ENCODE measurements at places on chromosomes 2 and 18.

GRCh38 chr2:54574107-54574859 is 118.2 kb downstream of the SPTBN1 start:
- DNase-seq: no peak

DNA sequence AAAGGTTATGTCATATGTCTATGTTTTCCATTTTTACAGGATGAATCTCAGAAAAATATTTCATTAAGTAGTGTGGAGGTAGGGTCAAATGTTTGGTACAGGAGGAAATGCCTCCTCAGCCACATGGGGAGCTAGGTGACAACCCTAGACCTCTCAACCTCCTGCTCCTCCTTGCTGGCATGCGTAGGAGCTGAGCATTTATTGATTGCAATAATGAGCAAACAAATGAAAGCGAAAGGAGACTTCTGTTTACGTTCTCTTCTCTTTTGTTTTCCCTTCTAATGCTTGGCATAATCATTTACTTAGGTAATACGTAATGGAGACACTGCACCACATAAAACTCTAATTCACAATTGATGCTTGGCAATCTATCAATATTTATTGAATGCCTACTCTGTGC is 95.1 kb upstream of the CCBE1 start:
- no peak for DNase-seq

- no peak for DNase-seq
Measured at GRCh38 chr2:223486751-223487150, 115.4 kb downstream of the SCG2 start.

- no peak for DNase-seq
Measured at GRCh38 chr2:8015848-8016600, 665.8 kb upstream of the ID2 start.

GRCh38 chr18:48292229-48292628 is 117.0 kb downstream of the ZBTB7C start:
- DNase-seq: no peak

DNA sequence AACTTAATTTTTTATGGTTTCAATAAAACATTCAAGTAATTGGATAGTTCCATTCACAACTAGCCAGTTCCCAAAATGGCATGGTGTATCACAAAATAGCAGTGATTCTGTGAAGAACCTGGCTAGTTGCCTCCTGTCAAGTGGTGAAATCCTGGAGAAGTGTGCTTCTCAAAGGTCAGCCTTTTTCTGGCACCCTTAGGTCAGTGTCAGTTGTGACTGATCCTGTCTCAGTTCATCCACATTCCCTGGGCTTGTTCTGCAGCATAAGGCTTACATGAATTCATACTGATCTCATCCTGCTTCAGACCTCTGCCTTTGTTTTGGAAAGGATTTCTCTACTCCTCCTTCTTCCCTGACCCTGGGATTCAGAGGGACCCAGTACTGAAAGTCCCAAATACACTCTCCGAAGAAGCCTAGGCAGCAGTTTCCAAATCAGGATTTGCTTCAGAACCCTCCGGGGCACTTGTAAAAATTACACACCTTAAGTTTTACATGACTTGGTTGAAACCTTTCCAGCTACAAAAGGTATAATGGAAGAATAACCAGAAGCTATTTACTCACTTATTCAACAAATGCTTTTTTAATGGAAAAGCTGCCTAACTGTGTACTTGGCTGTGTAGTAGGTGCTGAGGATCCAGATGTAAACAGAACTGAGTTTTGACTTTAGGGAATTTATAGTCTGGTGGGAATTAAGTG is 11.0 kb downstream of the MAP3K20 start:
- DNase-seq: no peak

- no peak for DNase-seq
Measured at GRCh38 chr2:13654416-13654815, 937.7 kb downstream of the TRIB2 start.

DNA sequence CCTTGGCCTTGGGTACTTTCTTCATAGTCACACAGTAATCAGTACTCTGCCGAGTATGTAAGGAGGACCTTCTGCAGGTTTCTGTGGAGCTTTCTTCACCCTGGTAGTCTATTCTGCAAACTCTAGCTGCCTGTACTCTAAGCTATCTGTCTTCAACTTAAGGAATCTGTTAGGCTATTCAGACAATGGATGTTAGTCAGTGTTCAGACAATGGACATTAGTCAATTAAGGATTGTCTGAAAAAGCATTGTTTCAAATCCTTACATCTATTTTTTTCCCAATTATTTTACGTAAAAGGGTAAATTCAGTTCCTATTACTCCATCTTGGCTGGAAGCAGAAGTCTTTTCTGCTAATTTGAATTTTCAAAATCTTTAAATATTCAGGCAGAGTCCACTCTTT is 75.7 kb downstream of the WDR7 start:
- no peak for DNase-seq

- DNase-seq: no peak
Measured at GRCh38 chr2:225543626-225544025, 144.1 kb downstream of the NYAP2 start.

GRCh38 chr18:6782861-6783260 is 53.3 kb downstream of the ARHGAP28 start:
- DNase-seq: no peak

DNA sequence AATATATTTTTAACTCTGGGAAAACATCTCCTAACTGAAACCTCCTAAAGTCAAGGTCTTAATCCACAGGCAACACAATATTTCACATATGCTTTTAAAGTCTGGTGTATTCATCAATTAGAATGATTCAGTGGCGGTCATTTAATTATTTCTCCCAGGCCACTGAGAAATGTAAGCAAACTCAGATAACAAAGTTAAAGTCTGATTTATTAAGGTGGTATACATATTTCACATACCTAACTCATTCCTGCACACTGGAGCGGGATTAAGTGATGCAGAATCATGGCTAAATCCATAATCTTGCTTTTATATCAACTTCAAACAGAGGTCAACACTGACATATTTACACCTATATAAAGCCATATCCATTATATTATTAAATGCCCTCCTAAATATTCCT is 43.7 kb downstream of the FRZB start:
- no peak for DNase-seq

DNA sequence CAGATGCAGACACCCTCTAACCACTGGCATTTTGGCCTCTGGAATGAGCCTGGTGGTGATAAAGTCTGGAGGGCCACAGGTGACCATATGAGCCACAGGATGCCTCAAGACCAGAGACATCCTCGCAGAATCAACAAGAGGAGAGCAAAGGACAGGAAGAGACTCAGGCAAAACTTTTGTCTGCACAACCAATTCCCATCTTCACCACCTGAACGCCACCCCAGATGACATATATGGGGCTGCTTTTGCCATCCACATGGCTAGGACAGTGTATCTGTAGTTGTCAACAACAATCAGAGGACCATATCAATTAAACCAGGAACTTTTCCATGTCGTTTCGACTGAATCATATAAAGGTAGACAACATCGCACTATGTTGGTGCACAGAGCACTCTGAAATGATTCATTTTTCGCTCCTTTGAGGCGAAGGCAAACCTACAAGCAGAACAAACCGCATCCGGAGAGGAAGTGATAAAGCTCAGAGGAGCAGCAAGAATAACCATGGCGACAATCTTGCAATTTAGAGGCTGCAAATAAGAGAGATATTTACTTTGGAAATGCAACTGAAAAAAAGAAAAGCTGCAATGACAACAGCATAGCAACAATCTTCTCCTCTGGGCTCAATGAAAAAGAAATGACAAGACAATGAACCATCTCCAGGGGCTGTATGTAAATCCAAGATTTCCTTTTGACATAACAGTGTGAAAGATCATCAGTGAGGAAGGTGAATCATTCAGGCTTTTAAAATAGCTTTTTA is 204.5 kb downstream of the ARL4C start:
- DNase-seq: no peak

GRCh38 chr18:22136395-22136794 is 33.0 kb upstream of the GATA6 start:
- DNase-seq: no peak

- DNase-seq: peak; percentile 92
Measured at GRCh38 chr2:69724540-69725159, 17.3 kb upstream of the ANXA4 start.

DNA sequence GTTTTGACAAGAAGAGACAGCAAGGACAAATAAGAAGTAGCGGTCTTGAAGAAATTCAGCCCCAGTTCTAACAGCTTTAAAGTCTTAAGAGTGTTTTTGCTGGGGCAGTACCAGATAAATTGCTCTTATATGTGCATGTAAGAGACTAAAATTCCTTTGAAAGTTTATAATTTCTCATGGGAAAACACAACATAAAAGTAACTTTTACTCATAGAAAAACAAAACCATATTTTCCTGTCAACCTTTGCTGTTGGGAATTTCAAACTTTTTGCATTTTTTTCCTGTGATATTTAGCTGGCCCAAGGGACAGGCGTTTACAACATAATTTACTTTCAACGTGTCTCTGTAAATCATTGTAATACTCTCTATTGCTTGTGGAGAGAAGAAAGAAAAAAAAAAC is 767.8 kb upstream of the ZEB2 start:
- DNase-seq: no peak

- no peak for DNase-seq
Measured at GRCh38 chr2:109264595-109265328, 135.8 kb downstream of the SH3RF3 start.

DNA sequence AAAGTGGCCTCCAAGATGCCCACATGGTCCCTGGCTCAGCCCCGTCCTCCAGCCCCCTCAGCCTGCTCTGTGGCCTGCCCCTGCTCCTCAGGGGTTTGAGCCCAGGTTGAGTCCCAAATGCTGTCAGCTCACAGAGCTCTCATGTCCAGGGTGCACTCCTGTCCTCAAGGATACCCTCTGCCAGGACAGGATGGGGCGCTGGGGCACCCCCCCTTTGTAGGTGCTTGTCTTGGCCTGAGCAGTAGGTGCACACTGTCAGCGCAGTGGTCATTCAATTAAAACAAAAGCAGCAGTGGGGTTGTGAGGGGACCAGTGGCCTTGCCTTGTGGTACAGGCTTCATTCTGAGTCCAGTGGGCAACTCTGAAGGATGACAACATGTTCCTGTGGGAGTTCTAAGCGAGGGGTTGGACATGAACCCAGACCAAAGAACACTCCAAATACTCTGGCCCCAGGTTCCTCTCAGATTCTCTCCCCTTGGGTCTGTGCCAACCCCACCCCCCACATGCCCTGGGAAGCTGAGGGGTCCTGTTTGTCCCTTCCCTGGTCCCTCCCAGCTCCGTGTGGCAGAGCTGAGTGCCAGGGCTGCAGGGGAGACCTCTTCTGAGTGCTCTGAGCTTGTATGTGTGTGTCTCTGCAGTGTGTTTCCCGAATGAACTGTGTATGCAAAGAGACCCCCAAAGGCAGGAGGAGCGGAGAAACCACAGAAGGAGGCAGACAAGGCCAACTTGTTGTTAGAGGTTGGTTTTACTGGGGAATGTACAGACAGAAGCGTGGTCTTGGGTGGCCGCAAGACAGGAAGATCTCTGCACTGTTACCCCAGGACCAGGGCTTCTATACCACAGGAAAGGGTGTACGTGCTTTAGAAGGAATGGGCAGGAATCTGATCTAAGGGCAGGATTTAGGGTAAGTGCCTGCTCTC is 155.6 kb upstream of the HS6ST1 start:
- no peak for DNase-seq

GRCh38 chr2:235936493-235936892 is 231.7 kb downstream of the GBX2 start:
- DNase-seq: peak; percentile 71

DNA sequence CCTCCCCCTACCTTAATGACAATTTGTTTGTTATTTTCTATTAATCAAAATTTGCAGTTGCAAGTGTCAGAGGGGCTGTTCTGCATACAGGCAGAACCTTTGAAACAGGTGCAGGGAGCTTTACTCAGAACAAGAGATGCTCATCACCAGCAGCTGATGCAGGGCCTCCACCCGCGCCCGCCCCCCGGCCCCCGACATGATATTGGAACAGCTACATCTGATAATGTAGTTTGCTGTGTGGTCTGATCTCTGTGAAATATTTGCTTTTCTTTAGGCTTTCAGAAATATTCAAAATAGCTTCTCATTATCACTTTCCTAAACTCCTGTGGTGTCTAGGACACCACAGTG is 130.0 kb downstream of the PRKCE start:
- DNase-seq: no peak

- DNase-seq: no peak
Measured at GRCh38 chr2:8125741-8126711, 555.8 kb upstream of the ID2 start.

DNA sequence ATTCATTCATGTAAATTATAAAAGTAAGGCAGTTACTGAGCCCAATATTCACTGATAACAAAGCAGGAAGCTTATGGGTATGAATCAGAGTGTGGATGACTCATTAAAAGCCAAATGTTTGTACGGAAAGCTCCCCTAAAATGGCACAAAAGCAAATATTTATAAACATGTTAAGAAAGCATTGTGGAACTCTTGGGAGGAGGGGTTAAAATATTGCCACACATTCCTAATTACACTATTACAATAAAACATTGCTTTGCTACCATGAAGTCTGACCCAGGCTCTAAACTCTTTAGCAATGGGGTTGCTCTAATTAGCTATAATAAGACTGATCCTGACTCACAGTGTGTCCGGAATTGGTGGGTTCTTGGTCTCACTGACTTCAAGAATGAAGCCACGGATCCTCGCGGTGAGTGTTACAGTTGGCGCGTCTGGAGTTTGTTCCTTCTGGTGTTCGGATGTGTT is 110.9 kb downstream of the NAB1 start:
- no peak for DNase-seq

DNA sequence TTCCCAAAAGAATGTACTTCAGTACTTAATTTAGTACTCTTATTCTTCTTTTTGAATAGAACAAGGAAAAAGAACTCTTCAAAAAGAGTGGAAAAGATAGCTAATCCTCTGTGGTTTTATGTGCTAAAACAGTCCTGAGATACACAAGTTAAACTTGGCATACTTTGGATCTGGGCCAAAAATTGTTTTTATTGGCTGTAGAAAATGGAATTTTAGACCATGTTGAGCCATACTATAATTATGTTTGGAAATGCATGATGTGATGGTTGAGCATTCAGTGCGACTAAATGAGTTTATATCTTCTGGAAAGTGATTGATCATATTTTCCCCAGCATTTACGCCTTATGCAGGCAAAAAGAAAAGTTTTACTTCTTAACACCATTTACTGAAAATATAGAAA is 18.0 kb upstream of the PDE1A start:
- no peak for DNase-seq

DNA sequence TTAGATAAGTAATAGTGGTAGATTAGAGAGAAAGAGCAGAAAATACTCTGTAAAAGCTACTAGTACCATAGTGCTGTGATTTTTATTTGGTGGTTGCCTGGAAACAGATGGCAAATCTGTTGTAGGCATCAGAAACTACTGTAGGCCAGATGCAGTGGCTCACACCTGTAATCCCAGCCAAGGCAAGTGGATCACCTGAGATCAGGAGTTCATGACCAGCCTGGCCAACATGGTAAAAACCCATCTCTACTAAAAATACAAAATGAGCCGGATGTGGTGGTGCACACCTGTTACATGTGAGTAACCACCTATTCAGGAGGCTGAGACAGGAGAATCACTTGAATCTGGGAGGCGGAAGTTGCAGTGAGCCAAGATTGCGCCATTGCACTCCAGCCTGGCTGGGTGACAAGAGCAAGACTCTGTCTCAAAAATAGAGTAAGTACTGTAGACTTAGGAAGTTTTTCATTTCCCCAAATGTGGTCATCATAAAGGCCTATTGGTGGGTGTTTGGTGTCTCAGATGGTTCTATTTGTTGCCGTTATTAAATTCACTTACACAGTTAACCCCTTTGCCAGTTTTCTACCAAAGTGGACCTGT is 79.6 kb downstream of the SPTBN1 start:
- DNase-seq: no peak
